ENCODE measurements at places on chromosomes 3 and 15.

GRCh38 chr15:62533687-62534086, 368.6 kb upstream of the C2CD4B start:
- DNase-seq = no peak

DNA sequence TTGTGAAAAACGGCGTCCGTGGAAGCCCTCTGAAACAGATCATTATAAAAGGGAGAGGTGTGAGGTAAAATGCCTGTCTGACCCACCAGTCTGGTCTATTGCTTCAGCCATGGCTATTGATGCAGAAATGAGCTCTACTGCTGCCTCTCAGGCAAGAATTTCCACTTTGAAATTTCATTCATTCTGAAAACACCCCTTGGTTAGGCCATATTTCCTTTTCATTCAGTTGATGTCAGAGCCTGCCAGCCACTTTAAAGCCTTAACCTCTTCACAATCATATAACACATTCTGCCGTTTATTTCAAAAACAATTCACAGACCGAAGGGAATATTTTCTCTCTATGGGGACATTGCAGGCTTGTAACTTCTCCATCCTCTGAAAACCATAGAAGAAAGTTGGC, 71.9 kb downstream of the FOXB1 start:
- no peak for DNase-seq

GRCh38 chr15:70964058-70964457, 71.4 kb downstream of the LRRC49 start:
- DNase-seq = no peak

- no peak for DNase-seq
These were observed 149.2 kb upstream of the SLCO3A1 start for GRCh38 chr15:91704343-91704742.

GRCh38 chr3:113261626-113262303, 50.4 kb downstream of the BOC start:
- DNase-seq = no peak

GRCh38 chr15:70412794-70413193, 315.1 kb upstream of the TLE3 start:
- no peak for DNase-seq

- no peak for DNase-seq
These were observed 239.9 kb downstream of the OPA1 start for GRCh38 chr3:193832833-193833413.

GRCh38 chr3:59246719-59247401, 197.0 kb upstream of the CFAP20DC start:
- no peak for DNase-seq

- no peak for DNase-seq
These were observed 20.9 kb downstream of the SLC51A start for GRCh38 chr3:196237203-196237602.

DNA sequence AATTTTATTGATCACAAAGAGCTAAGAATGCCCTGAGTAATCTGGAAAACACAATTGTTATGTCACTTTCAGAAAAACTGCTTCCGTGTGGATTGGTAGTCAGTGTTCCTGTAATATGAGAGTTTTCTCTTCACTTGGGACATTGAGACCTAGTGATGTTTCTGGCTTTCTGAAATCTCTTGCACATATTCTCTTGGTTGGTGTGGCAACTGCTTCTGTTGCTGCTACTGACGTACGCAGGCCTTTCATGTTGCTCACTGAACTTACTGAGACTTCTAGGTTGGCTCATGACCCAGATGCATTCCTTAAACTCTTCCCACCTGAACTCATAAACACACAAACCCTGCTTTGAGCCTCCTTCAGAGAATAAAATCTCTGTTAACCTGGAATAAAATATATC, 175.0 kb upstream of the PFN2 start:
- no peak for DNase-seq

GRCh38 chr15:89138999-89139612, 50.9 kb downstream of the ABHD2 start:
- no peak for DNase-seq

GRCh38 chr3:130669740-130670139, 76.9 kb downstream of the PIK3R4 start:
- DNase-seq = no peak

DNA sequence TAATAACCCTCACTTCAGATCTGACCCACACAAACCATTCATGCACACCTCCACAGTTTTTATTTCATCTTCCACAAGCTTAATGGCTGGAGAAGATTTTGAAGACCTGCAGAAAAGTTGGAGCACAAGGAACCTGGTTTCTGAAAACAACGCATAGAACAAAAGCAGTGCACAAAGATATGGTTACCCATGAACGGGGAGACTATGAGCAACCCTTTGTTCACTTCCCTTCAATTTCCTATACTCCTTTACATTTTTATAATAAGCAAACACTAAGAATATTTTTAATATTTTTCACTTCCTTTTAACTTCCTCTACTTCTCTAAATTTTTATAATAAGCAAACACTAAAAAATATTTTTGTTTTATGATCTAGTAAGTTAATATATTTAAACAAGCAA, 103.5 kb upstream of the UBE2E2 start:
- no peak for DNase-seq

- no peak for DNase-seq
These were observed 76.9 kb upstream of the ST8SIA2 start for GRCh38 chr15:92316586-92317295.

- DNase-seq = no peak
These were observed 11.6 kb downstream of the ETV5 start for GRCh38 chr3:186097317-186097662.

DNA sequence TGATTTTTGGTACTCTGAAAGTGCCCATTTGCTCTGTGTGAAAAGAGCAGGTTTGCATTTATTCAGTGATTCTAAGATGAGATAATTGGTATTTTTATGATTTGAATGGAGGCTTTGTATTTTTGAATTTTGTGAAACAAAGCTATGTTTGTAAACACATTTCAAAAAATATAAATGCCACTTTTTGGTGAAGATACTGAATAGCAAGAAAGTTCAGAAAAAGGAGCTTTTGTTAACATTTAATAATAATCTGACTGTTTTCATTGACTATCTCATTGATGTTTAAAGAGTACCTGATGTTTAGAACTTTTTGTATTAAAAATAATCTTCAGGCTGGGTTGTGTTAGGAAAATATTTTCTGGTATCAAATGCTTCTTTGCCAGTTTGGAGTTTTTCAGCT, 23.7 kb downstream of the TCF12 start:
- DNase-seq = no peak

DNA sequence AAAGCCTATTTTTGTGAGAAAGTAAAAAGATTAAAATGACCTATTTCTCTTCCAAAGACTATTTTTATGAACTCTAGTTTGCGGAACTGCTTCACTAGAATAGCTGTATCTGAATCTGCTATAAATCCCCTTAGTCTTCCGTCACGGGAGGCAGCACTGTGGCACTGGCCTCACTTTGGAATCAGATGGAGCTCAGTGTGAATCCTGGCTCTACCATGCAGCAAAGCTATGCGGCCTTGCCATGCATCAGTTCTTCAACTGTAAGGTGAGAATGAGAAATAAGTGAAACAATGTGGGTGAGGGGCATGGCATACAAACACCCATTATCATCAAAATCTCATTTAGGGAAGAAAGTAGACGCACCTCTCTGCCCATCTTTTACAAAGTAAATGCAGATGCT, 27.5 kb upstream of the CSPG5 start:
- DNase-seq = no peak

GRCh38 chr3:122497425-122497824, 17.3 kb downstream of the KPNA1 start:
- no peak for DNase-seq

- DNase-seq = no peak
These were observed 1.6 kb upstream of the GBE1 start for GRCh38 chr3:81763001-81763400.

GRCh38 chr3:24802614-24803013, 308.0 kb upstream of the THRB start:
- DNase-seq = no peak

- DNase-seq = no peak
These were observed 277.4 kb upstream of the CHRNA7 start for GRCh38 chr15:31752905-31753304.

DNA sequence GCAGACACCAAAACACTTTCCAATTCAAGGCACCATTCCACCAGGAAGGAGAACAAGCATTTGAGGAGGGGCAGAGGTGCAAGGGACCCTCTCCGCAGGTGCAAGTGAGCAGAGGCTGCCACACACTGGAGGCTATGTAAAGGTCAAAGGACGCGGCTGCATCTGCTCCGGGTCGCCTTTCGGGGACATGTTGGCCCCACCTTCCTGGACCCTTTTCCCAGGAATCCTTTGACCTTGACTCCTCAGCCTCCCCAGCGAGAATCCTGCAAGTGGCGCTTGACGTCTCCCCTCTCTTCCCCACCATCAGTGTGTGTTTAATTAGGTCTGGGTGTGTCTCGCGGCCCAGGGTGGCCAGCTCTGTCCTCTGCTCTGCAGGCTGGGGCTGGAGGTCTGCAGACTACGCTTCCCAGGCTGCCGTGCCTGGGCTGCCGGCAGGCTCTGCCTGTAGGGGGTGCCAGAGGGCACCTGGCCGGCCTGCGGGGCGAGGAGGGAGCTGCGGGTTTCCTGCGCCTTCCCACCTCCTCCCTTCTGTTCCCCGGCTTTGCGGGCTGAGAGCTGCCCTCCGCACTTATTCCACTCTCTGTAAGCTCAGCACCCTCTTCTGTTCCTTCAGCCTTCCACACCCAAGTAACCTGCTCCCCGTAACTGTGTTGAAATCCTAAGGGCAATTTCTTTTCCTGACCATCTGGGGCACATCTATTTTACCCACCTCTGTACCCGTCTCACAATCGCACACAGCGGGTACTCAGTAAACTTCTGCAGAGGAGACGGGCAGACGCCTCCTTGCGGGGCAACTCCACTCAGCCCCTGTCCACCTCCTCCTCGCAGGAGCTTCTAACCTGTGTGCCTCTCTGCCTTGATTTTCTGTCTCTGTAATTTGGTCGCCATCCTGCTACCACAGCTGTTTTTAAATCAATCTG, 129.8 kb downstream of the NSMCE3 start:
- DNase-seq = no peak

DNA sequence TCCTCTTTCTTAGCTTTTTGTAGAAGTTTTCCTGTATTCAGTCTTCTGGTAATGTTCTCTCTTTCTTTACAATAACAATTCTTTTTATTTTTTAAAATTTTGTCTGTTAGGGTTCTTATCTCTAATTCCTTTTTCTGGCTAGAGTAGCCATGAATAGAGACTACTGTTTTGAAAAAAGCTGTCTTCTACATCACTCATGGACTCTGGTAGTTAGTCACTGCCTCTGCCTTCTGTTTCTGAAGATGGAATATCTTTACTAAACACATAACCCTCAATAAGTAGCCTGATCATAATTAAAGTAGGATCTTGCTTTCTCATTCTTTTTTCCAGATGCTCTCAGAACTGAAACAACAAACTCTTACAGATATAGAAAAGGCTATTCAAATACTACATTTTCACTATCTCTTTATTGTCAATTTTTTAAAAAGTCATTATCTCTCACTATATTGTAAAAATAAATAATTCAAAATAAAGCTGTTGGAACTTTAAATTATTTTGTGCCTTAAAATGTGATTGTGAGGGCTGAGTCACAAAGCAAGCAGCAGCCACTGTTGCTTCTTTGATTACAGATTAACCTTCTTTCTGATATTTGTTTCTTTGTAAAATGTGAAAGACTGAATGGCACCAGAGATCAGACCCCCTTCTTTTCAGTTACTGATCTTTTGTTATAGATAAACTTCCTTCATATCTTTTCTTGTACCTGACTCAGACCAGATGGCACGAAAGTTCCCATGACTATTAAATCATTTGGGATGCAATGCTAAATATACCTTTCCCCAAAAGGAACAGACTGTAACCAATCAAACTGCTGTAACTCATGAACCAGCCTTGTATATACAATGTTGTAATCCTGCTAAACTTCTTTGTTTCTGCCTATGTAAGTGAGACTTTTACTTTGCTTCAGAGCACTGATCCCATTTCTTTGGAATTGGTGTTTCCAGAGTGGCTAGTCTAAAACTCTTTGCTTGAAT, 1159.5 kb downstream of the IGSF11 start:
- no peak for DNase-seq

GRCh38 chr15:51692154-51692553, 10.9 kb downstream of the SCG3 start:
- DNase-seq = no peak

- no peak for DNase-seq
These were observed 82.9 kb downstream of the ST6GAL1 start for GRCh38 chr3:187013159-187013716.

- no peak for DNase-seq
These were observed 47.6 kb upstream of the TRPM1 start for GRCh38 chr15:31149088-31149505.

DNA sequence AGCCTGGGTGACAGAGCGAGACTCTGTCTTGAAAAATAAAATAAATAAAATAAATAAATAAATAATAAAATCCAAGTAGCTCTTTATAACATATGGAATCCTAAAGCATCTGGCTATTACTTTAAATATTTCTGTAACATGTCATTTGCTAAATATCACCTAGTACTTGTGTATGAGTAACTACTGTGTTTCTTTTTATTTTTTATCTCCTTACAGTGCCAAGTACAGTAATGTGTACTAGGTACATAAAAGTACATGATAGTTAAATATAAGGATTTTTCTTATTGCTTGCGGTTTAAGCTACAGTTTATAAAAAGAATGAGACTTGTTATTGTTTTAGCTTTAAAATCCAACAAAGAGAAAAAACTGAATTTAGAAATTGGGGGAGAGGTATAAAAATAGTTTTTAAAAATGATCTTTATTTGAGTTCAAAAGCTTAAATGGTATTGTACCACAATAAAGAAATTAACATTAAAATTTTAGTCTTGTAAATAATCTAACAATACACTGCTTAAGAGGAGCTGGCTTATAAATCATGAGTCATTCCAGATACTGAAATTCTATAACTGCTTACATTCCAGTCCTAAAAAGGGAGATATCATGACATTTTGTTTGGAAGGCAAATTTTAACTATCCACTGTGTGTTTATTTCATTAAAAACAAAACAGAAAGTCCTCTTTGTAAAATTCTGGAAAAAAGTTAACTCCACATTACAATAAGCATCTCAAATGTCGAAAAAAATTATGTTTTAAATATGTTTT, 73.1 kb downstream of the FGF7 start:
- no peak for DNase-seq

GRCh38 chr3:194884649-194885315, 199.1 kb downstream of the FAM43A start:
- no peak for DNase-seq

GRCh38 chr3:38840987-38841386, 25.0 kb upstream of the SCN10A start:
- no peak for DNase-seq

DNA sequence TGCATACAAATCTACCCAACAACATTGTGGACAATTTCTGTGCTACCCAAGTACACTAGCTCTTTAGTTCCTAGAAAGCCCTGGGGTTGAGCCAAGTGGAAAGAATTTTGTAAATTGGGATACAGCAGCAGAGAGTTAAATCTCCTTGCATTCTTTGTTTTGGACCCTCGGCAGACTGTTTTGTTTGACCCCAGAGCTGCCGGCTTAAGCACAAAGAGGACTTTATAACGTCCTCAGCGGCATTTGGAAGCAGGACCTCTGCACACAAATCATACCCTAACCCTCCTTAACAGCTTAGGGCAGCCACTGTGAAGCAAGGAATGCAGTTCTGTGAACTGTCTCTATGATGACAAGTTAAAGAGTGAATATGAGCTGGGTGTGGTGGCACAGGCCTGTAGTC, 415.3 kb downstream of the CNTN4 start:
- DNase-seq = no peak

Measured in cortex of kidney (tissue), 1 donor.